Glutamatergic neuron (in vitro differentiated cells): ENCODE measurements at places on chromosomes 11 and 22.

DNA sequence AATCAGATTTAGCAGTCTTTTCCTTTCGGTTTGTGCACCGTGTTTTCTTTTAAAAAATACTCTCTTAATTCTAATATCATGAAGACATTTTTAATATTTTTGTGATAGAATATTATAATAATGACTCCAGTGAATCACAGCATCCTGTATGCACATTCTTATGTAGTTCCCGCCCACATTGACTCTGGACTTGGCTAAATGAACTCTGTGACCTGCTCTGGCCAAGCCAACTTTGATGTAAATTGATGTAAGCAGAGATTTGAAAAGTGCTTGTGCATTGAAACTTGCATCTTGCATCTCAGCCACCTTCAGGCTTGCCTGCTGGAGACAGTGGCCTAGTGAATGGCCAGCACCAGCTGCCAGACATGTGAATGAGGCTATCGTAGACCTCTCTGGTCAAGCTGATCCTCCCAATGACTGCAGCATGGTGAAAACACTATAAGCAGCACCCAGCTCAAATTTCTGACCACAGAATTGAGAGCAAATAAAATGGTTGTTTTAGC, 29.2 kb upstream of the PGM2L1 start:
- no peak for DNase-seq

- DNase-seq, result no peak
Observed at GRCh38 chr11:71446942-71447688, 1.1 kb downstream of the DHCR7 start.

GRCh38 chr11:131712897-131713296, 342.5 kb downstream of the NTM start:
- no peak for DNase-seq

DNA sequence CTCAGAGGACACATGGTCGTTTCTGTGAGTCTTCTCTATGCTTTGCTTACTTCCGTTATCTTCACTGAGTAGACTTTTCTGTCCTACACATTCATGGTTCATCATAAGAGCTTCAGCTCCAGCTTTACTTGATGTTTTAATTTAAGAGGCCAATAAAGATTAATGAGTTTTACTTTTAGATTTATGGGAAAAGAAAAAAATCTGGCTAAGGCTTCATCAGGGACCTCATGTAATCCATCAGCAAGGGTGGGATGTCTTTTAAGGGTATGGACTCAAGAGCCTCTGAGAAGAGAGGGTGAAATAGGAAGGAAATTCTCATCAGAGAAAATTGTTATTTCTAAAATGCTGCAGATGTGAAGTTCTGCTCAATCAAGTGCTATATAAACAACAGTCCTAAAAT, 963.0 kb upstream of the RAG2 start:
- no peak for DNase-seq

DNA sequence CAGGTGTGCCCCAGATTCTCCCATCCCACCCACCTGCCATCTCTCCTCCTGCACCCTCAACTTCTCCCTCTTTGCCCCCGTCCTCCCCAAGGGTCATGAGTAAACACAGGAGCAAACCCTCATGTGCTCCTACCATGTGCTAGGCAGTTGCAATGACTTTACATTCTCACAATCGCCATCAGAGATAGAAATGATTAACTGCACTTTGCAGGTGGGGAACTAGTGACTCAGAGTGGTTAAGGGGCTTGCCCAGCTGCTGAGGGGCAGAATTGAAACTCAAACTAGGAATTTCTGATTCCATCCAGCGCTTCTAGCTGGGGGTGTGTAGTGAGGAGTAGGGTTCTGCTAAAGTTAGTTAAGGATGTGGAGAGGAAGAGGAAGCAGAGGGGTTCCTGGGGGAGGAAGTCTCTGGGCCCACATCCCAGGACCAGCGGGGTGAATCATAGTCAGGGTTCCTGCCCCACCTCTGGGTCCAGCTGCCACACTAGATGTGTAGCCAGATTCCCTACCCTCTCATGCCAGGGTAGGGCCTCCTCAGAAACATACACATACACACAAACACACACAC, 16.0 kb upstream of the PRG2 start:
- no peak for DNase-seq

- DNase-seq, result no peak
Observed at GRCh38 chr22:30829901-30830550, 135.4 kb downstream of the OSBP2 start.

DNA sequence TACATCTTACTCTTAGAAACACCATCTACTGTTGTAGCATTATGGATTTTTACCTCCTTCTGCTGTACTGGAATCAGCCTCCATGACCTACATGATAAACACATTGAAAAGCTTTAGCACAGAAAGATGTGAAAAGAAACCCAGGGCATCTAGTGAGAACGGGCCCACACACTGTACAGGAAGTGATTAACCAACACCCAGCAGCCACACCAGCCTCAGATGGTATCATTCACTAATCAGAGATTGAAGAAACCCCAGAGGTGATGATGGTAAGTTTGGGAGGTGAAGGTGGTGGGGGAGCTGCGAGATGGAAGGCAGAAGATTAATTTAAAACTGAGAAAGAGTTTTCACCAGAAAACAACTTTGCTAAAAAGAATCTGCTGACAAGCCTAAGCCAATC, 46.1 kb downstream of the RASSF10 start:
- no peak for DNase-seq
